ENCODE measurements at places on chromosomes 12 and 14.

DNA sequence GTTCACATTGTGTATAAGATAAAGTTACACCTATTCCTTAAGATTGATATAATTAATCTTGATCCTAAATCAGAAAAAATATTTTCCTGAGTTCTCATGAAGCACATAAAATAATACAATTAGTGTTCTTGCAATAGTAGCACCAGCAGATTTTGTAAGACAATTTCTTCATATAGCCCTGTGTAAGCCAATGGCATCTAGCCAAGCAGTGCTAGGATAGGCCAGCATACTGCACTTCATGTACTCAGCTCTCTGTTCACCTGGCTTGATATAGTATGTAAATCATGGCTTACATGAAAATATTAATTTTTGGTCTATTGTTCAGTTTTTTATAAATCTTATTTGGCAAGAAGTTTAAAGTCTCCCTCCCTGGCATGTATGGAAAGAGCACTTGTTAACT, 1.9 kb downstream of the KLRF2 start:
- no peak for DNase-seq

DNA sequence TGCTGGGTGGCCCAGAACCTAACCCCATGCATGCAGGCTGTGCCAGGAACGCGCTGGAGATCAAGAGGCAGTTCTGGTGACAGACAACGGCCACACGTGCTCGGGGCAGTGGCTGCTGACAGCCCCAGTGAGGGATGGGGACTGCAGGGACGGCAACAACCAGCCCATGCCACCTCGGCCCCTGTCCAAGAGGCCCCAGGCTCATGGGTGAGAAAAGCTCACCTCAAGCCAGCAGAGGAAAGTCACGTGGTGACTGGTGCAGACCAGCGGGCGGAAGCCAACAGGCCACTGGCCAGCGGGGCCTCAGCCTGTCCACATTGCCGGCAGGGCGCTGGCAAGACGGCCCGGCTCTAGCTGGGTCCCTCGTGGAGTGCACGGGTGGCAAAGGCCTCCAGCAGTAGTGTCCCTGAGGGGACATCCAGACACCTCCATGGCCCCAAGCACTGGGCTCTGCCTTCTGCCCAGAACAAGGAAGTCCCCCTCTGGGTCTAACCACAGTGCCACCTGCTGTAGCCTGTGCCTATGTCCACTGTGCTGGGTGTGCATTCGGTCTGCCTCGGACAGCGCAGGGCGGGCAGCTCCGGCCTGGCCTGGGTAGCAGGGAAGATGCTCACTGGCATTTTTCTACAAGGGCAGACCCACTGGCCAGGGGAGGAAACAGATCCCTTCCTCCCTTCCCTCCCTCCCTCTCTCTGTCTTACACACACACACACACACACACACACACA, 134.1 kb downstream of the NCOR2 start:
- DNase-seq = no peak

GRCh38 chr14:92470811-92471210, 42.8 kb upstream of the RIN3 start:
- no peak for DNase-seq

DNA sequence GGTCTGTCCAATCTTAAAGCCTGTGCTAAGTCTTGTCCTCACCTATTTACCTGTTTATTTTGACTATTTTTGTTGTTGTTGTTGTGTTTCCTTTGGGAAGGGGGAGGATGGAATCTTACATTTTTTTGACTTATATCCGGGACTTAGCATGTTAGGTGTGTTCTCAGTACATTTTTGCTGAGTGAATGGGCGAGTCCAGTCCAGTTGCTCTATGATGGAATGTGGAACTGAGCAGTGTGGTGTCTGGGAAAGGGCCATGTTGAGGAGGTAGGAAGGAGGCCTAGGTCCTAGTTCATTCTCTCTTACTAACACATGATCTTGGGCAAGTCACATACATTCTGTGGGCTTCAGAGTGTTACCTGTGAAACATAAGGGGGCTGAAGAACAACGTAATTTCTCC, 80.9 kb upstream of the SLC38A2 start:
- DNase-seq = no peak

DNA sequence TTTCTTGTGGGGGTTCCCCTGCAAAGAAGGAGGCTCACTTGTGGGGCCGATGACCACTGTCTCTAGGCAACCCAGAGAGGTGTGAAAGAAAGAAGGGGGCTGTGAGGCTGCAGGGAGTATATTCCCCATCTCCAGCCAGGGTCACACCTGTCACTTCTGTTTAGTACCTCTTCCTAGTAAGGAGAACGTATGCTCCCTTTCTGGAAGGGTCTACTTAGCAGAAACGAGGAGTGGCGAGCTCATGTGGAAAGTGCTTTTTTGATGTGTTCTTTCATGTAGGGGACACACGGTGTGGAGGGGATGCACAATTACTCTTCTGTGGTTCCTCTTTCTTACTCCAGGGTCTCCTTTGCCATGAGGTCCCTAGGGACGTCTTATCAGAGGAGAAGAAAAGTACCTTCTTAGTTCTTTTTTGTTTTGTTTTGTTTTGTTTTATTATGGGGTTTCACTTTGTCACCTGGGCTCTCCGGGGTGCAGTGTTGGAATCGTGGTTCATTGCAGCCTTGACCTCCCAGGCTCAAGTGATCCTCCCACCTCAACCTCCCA, 58.3 kb downstream of the PRKCH start:
- DNase-seq = no peak

- DNase-seq = no peak
Observed at GRCh38 chr12:94948232-94948810, 55.2 kb downstream of the NDUFA12 start.

DNA sequence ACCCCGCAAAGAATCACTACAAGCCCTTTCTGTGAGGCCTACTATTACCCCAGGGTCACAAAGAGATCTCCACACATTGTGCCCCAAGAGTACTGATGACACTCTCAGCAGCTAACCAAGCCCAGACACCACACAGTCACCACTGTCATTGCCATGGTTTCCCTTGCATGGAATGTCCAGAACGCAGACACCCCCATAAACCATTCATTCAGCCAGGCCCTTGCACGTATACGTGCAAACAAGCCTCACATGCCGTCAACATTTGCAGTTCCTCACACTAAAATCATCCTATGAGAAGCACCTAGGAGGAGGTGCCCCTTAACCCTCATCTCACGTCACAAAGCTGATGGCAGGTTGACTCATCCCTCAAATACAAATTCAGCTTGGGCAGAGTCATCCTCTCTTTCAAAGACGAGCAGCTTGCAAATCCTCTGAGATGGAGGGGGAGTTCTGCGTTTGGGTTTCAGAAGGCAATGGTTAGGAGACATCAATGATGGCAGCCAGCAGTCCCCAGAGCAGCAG, 17.1 kb upstream of the KRT77 start:
- DNase-seq = no peak

DNA sequence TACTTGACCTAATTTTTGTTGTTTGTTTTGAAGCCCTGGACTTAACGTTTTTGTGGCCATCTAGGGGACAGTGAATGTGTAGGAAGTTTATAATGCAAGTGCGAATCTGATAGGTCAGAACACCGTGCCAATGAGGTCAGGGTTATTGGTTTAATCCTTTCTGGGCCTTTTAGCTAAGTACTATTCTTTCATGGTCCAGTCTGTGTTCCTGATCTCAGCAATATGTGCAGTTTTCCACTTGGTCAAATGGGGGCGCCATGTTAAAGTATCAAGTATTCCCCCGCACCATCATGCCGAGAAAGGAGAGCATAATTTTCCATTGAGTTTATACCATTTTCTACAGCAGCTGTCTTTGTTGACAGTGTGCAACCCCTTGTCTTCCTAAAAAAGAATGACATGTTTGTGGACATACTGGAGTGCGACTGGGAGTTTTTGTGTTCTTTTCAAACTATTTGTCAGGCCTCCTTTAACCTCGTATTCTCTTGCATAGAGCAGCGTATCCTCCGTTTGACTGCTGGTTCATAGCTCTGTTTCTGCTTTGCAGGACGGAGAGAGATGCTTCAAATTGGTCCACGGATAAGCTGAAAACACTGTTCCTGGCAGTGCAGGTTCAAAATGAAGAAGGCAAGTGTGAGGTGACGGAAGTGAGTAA, 1.3 kb downstream of the AHSA1 start:
- DNase-seq = no peak

DNA sequence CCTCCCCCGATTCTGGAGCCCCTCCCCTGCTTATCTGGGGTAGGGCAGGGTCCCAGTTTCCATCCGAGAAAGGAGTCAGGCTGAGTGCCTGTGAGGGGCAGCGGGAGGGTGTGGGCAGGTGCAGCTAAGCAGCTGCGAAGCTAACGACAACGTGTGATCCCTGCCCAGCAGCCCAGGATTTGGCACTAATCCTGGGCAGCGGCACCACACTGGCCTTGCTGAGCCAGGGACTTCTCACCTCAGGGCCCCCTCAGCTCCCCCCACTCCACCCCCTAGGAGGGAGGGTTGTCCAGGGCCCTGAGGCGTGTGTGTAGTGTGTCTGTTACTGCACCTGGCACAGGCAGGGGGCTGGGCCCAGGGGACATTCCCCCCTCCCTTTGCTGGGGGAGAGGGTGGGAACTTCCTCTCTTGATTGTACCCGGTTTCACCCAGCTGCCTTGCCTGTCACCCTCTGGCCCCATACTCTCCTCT, 1.8 kb downstream of the SMIM41 start:
- no peak for DNase-seq

- no peak for DNase-seq
Observed at GRCh38 chr14:100603341-100604120, 16.3 kb upstream of the BEGAIN start.

- peak; percentile 39 for DNase-seq
Observed at GRCh38 chr14:54366736-54367735, 29.8 kb upstream of the CDKN3 start.

DNA sequence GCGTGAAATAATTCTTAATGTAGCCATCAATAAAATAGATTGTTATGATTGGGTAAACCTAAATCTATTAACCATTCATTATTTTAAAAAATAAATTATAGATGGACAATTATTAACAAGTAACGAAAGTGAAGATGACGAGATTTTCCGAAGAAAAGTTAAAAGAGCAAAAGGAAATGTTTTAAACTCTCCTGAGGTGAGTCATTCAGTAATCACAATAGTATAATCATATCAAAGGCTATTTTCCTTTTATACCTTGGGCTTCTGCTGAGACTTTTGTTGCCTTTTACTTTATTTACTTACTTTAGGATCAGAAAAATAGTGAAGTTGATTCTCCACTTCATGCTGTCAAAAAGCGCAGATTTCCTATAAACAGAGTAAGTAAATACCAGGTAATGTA, 45.6 kb downstream of the FANCM start:
- no peak for DNase-seq

GRCh38 chr12:68240975-68241374, 12.4 kb downstream of the IL22 start:
- DNase-seq = no peak

GRCh38 chr12:21797539-21797938, 23.0 kb upstream of the KCNJ8 start:
- no peak for DNase-seq

- peak; percentile 8 for DNase-seq
Observed at GRCh38 chr12:75480469-75480949, at the start of gene GLIPR1. GLIPR1 (plus strand) TSS chr12:75480755; CDS start chr12:75480881, 126 bp downstream.
